ENCODE measurements at places on chromosomes 1 and 21.

GRCh38 chr1:76430531-76430930 lies 356.0 kb downstream of the ST6GALNAC3 start:
- DNase-seq = no peak

GRCh38 chr21:45874716-45875415 lies 106.7 kb upstream of the COL6A1 start:
- no peak for DNase-seq

DNA sequence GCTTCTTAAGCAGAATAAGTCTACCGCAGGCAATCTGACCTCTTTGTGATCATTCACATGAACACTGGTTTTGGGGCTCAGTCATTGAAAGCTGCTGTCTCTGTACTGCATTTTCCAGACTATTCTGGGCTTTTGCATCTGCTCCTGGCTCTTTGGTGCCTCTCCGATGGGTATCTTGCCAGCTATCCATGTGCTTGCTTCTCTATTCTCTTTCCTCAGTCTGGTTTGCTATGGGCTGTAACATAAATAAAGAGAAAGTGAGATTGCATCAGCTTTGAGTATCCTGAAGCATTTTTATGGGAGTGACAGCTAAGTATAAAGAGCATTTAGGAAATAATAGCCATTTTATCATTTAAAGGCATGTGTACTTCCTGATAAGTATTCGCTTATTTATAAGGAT lies 70.7 kb downstream of the C1orf21 start:
- no peak for DNase-seq

DNA sequence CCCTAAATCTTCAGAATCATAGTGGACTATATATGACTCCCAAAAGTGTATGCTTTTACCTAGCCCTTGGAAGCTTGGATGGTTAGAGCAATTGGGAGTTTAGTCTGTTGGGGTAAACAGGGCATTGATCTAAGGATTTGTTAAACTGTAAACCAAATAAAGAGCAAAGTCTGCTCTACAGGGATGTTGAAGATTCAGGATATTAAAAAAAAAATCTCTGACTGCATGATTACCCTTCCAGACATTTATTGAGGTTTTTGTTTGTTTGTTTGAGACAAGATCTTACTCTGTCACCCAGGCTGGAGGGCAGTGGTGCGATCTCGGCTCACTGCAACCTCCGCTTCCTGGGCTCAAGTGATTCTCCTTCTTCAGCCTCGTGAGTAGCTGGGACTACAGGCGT lies 31.6 kb downstream of the PBX1 start:
- no peak for DNase-seq

DNA sequence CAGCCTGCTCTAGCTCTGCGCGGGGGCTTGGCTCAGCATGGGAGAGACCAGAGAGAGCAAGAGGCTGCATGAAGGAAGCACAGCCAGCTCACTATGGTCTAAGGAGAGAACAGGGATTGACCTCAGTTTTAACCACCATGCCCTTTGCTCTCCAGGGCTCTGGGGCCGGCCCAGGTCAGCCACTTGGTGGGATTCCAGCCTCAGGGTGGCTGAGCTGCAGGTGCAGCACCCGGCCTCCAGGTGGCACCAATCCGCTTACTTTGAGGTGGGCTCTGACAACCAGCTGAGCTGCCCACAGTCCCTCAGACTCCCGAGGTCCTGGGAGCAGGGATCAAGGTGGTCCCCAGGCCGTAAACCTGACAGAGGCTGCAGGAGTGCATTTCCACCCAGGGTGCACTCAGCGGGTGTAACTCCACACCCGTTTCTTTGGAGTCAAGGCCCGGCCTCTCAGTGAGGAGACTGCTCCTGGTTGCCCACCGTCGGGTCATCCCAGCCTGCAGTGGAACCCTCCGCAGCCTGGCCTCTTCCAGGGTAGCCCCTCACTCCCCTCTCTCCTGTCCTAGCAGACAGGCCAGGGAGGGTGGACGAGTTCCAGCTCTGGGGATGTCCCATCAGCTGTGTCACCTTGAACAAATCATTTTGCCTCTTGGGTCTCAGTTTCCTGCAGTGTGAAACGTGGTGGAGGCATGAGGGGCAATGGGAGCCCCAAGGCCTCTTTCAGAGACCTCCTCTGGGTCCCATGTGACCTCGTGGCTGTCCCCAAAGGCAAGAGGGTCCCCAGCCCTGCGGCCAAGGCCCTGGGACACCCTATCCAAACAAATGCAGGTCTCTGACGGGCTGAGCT lies 607 bp upstream of the LGR6 start:
- peak; percentile 55 for DNase-seq
